Hindlimb muscle (tissue), 1 donor: ENCODE measurements at places on chromosomes 2 and 18. TPM values are rescaled to one million over a fixed set of nuclear protein-coding genes. Genes with fewer than 3 reads are reported as not detected.
A peak's percentile ranks its signal among the peaks of the same experiment; 100 is the strongest.

DNA sequence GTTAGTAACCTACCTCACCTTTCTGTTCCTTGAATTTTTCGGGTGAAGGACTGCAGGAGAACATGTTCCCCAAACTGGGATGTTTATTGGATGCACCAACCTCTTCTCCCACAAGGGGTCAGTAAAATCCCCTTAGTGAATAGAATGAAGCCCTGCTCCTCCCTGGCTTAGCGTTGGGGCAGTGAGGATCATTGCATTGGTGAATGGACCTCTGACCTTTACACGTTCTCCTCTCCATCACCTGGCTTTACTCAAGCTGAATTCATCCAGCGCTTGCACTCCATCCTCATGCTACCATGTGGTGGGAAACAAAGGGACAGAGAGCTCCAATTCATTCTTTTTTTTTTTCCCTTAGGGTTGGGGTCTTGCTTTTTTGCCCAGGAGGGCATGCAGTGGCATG is 157.2 kb downstream of the MIB1 start:
- no peak for DNase-seq

GRCh38 chr18:37442477-37442876 is 123.1 kb downstream of the CELF4 start:
- no peak for DNase-seq

DNA sequence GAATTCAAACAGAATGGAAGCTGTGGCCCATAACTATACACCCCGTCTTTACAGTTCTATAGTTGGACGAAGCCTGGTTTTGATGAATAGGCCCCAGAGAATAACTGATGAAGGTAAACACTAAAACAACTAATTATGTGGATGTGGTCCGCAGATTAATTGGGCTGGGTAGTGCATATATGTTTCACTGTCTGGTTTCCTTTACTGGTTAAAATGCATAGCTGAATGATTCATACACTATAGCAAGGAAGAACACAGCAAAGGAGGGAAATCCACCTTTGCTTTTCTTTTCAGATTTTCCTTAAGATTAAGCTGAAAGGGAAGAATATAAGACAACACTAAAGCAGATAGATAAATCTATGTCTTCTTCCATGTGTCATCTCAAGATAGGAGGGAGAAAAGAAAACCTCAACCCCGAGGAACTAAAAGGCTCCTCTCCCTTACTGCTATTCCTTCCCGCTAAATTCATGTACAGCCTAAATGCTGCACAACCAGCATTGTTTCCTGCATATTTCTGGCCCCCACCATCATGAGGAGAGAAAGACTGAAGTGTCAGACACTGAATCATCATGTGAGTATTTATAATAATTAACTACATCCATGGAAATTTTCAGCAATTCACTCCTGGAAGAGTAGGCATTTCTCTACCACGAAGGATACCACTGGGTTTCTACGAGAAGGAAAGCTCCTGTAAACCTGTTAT is 297.1 kb upstream of the CCDC68 start:
- no peak for DNase-seq

GRCh38 chr2:66982766-66983165 is 414.4 kb upstream of the ETAA1 start:
- no peak for DNase-seq

Gene IL36G
- polyA plus RNA-seq: not detected

DNA sequence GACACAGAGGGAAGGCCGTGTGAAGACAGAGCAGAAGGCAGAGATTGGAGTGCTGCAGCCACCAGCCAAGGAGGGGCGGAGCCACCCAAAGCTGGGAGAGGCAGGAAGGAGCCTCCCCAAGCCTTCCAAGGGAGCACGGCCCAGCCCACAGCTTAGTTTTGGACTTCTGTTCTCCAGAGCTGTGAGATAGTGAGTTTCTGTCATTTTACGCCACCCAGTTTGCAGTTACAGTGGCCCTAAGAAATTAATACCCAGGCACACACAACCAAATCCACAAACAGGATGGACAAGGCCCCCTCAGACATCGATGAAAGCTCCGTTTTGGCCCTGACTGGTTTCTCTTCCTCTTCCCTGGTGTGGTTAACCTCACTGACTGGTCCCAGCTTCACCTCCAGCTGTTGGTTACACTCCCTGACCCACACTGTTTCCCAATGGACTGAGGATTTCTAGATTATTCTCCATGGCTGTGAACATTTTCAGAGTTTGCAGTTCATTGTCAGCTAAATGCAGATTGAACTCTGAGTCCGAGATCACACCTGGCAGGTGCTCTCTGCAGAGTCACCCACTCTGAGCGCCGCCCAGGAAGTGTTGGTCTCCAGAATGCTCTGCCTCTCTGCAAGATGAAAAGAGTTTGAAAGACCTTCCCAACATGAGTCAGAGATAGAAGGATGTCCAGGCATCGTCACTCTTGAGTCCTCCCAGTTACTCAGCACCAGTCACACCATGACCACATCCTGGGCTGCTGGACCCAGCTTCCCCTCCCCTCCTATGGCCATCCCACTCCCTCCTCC is 100.2 kb downstream of the TWIST2 start:
- no peak for DNase-seq

DNA sequence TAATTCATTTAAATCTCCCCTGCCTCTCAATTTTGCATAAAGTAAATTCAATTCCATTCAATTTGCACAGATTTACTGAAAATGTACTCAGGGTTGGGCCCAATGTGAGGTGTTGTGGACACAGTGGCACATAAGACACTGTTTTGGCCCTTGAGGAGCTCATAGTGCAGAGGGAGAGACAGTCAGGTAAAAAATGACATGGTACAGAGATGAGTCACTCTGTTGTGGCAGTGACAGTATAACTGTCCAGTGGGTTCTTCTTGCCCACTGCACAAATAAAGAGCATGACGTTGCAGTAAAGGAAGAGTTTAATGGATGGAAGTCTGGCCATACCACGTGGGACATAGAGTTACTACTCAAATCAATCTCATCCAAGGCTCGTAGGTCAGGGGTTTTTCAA is 400.3 kb upstream of the TRIB2 start:
- DNase-seq: no peak

GRCh38 chr18:75003764-75004690 is 204.9 kb downstream of the PTGR3 start:
- no peak for DNase-seq

DNA sequence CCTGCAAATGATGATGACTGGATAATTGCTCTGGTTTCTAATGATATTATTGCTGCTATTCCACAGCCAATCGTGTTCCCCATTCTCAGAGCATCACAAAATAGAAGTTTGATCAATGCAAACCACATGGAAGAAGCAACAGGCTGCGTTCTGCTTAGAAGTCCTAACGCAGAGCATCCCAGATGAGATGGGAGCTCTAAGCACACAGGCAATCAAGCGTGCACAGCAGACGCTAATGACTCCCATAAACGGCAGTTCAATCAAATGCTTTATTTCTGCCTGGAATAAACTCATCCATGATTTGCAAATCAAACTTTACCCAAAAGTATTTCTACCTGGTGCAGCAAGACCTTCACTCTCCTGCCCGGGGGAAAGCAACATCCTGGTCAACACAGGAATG is 304.2 kb downstream of the FBXO15 start:
- DNase-seq: no peak

- no peak for DNase-seq
These were observed 24.0 kb upstream of the CTIF start for GRCh38 chr18:48514786-48515185.

Gene ADRA2B
- polyA plus RNA-seq: 2.7 TPM

Gene CPO
- 0.37 TPM for polyA plus RNA-seq

DNA sequence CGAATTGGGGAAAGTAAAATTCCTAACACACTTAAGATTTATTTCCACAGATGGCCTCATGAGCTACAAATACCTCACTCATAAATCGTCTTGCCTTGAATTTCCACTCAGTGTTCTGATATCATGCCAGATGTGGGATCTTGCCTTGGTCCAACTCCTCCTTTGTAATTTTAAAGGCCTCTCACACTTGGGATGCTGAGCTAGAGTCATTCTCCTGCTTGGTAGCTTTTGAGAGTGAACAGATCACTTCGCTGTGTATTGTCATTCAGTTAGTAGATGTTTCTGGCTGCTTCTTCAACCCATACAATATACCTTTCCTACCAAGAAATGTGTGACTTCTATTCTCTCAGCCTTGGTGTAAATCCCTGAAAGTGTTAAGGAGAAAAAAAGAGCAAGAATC is 309.2 kb downstream of the NRXN1 start:
- DNase-seq: peak; percentile 59

GRCh38 chr2:230872968-230873660 is 8.4 kb downstream of the ITM2C start:
- no peak for DNase-seq

DNA sequence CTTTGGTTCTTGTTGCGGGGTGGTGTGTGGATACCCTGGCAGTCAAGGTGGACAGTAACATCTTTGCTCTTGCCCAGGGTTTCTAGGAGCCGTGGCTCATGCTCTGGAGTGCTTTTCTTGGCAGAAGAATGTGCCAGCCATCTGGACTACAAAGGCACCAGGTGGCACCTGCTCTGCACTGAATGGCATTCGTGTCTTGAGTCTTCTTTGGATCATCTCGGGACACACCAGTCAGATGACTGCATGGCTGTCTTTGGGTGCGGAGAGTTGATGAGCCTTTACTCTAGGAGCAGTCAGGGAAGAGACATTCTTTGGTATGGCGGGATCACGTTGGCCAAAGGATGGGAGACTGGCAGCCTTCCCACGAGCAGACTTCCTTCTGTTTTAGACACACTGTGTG is 104.1 kb upstream of the SEC11C start:
- no peak for DNase-seq

Gene COL4A4
- 0.08 TPM for polyA plus RNA-seq

GRCh38 chr2:16243411-16243996 is 303.2 kb downstream of the MYCN start:
- no peak for DNase-seq

Gene CTAGE1
- polyA plus RNA-seq: not detected

Gene SERPINB5
- 0.56 TPM for polyA plus RNA-seq

Gene DES
- 5,382 TPM for polyA plus RNA-seq

Gene HADHB
- 99.1 TPM for polyA plus RNA-seq

- DNase-seq: no peak
These were observed 52.6 kb downstream of the CALCRL start for GRCh38 chr2:187395276-187396015.

Gene LIMS3
- 1.8 TPM for polyA plus RNA-seq

Gene CD8B
- 0.28 TPM for polyA plus RNA-seq

- no peak for DNase-seq
These were observed 701.9 kb upstream of the RAB6C start for GRCh38 chr2:129277585-129277981.

Gene RNF25
- 29.4 TPM for polyA plus RNA-seq

DNA sequence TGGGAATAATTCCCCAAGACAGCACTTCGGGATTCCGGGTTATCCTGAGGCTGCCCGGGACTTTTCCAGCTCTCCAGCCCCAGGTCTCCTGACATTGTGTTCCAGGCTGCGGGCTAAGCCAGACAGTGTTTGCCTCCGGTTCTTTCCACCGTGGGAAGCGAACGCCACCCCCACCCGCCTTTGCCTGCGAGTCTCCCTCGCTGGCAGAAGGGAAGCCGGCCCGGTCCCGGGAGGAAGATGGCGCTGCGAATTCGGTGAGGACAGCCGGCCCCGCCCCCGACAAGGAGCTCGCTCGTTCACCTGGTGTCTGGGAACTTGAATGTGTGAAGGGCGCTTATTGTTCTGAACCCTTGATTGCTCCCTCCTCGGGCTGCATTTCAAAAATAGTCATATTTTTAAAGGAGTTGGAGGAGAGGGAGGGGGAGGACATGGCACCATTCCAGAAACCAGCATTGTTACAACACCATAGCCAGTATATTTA is 2.9 kb downstream of the LRATD1 start:
- DNase-seq: peak; percentile 52

GRCh38 chr2:218998414-218999002 is 5.3 kb upstream of the CRYBA2 start:
- DNase-seq: no peak

GRCh38 chr2:120794716-120795115 is 59.0 kb downstream of the GLI2 start:
- no peak for DNase-seq

Gene COLEC12
- polyA plus RNA-seq: 45.0 TPM

- DNase-seq: no peak
These were observed 125.9 kb downstream of the PLA2R1 start for GRCh38 chr2:159936471-159936870.

Gene APCDD1
- 11.1 TPM for polyA plus RNA-seq

Gene CHRNG
- polyA plus RNA-seq: 167 TPM

Gene CYTIP
- 0.94 TPM for polyA plus RNA-seq

DNA sequence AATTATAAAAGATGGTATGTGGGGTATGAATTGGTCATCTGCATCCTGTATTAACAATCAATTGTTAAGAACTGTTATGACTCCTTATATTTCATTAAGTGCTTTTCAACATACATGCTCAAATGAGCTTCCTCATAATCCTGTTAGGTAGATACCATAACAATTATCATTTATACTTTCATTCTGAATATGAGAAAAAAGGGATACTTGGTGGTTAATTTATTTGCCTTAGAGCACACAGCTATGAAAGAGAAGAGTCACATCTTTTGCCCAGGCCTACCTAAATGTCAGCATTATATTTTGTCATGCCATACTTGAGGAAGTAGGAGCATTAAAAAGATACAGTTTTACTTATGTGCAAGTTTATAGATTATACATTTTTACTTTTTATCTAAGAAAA is 169.6 kb downstream of the TCF4 start:
- DNase-seq: no peak

Gene METTL21A
- 15.3 TPM for polyA plus RNA-seq

- no peak for DNase-seq
These were observed 787 bp upstream of the ADGRF3 start for GRCh38 chr2:26347286-26347865.

DNA sequence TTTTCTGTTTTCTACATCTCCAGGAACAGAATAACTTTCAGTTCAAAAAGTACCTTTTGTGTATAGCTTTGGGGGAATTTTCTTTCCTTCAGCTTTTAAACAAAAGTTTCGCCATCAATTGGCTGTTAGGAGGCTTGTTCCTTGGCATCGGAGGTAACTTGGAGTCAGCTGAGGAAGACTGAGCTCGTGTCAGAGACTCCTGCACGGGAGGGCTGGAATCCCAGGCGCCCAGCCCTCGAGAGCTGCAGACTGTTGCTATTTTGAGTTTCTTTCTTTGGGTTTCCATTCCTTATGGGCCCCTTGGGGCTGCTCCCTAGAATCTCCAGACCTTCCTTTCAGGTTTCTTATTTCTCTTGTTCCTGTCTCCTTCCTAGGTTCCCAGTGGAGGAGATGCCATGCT is 8.1 kb downstream of the EMILIN2 start:
- peak; percentile 52 for DNase-seq

GRCh38 chr18:63261029-63261428 is 58.5 kb downstream of the BCL2 start:
- DNase-seq: no peak

Gene CABYR
- polyA plus RNA-seq: 2.7 TPM
